ENCODE measurements at places on chromosomes 13 and 19.

DNA sequence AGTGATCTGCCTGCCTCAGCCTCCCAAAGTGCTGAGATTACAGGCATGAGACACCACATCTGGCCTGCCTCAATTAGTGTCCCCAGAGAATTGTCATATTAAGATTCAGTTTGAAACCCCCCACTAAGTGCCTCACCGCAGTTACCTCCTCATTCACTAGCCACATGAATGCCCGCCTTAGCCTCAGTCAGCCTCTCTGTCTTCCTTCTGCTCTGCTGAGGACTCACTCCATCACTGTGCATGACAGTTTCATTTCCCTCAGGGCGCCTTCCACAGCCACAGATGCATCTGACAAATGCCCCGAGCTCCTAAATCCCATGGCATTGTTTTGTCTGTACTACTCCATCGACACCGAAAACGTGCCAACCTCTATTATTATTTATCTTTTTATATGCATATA lies 23.3 kb downstream of the MIPEP start:
- no peak for DNase-seq

- DNase-seq = no peak
Observed at GRCh38 chr13:106772006-106772601, 204.2 kb upstream of the ARGLU1 start.

GRCh38 chr13:110399801-110400200 lies 92.7 kb downstream of the COL4A2 start:
- no peak for DNase-seq

DNA sequence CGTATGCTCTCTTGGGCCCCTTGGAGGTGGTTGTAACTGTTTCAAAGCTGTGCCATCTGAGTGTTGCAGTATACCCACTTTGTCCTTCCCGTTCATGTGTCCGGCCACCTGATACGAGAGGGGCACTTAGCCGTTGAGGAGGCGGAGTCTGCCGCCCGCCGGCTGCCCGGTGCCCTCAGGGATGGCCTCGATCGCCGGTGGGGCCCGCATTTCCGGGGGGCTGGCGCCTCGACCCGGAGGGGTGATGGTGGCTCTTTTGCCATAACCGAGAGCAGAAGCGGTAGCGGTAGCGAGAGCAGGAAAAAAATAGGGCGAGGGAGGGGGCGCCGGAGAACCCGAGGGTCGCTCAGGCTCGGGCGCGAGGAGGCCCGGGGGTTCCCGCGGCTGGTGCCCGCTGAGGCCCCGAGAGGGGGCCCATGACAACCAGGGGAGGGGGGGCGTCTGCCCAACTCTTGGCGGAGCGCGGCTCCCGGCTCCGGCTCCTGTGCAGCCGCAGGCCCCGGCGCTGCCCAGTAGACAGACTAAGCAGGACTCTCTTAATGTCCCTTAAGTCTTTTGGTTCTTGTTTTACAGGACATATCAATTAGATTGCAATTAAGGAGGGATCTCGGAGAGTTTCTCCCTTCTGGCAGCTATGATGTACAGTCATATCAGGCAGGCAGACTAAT lies 342.7 kb upstream of the SGCG start:
- DNase-seq = no peak

DNA sequence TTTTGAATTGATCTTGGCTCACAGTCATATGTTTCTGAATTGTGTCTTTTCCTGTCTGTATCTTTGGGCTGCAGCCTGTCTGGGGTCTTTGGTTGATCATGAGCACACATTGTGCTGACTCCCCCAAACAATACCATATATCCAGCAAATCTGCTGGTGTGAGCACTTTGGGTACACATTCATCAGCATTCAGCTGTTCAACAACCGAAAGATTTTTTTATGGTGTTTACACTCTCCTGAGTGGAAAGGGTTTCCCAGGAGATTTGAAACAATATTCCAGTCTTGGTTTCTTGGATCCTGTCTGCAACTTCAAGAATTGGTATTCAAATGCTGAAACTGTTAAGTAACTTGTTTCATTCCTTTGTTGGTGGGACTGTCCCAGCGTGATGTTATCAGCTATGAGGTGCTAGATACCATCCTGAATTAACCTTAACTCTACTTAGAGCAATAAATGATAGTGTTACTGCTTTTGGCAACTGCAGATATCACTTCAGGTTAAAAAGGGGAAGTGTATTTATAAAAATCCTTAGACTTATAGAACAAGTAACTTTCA lies 78.4 kb upstream of the DIAPH3 start:
- no peak for DNase-seq
